ENCODE measurements at places on chromosomes 5 and 9.

GRCh38 chr5:56415356-56415765 lies 182.2 kb upstream of the ANKRD55 start:
- DNase-seq = no peak

DNA sequence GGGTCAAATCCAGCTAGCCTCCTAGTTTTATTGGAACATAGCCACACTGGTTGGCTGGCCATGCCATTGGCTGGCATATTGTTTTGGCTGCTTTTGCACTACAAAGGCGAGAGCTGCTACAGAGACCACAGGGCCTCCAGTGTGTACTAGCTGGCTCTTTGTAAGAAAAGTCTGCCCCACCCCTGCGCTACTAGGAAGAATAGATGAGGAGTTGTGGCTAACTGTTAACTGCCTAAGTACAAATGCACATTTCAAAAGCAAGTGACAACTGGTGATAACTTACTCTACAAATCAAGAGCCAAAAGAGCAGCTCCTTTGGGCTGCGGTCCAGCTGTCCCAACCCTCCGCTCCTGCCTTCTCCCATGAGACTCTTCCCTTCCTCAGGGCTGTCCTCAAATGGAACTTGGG lies 63.9 kb downstream of the SERINC5 start:
- DNase-seq = no peak

DNA sequence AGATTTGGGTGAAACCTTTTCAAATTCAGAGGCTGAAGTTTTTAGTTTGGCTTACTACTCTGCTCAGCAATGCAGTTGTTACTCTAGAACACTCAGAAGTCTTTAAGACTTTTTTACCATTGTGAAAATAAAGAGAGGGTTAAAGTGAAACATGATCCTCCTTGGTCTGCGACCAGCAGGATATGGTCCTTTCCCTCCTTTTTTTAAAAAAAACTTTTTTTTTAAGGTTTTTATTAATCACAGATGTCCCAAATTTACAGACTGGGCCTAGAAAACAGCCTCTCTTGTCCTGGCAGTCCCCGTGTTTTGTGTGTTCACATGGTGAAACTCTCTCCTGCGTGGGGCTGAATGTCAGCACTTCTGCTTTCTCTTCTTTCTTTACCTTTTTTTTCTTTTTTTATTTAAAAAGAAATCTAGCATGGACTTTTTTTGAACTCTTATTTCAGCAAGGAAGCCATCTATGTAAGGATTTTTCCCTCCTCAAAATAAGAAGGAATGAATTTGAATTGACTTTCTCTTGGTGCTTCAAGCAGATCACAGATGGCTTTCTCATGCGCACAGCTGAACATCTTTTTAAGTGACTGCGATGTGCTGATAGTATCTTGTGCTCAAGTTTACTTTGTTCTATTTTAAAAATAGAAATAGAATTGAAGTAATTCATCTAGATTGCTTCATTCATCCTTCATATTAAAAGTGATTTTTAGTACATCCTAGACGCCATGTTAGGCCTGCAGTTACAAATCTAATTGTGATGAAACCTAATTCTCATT lies 128.7 kb upstream of the OTULINL start:
- no peak for DNase-seq

DNA sequence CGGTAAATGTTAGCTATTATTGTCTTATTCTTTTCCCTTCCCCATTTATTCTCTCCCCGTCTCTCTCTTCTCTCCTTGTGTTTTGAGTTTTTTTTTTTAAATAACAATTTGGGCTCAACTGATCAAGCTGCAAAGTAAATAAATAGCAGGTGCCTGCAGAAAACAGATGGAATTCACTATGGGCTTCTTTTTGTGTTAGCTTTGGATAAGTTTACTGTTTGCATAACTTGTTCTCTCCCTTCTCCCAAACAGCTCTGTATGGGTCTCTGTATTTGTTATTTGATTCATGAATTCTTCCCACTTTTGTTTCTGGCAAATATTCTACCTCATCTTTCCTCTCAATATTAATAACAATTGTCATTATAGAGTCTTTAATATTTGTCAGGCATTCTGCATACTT lies 111.8 kb upstream of the ASTN2 start:
- no peak for DNase-seq

DNA sequence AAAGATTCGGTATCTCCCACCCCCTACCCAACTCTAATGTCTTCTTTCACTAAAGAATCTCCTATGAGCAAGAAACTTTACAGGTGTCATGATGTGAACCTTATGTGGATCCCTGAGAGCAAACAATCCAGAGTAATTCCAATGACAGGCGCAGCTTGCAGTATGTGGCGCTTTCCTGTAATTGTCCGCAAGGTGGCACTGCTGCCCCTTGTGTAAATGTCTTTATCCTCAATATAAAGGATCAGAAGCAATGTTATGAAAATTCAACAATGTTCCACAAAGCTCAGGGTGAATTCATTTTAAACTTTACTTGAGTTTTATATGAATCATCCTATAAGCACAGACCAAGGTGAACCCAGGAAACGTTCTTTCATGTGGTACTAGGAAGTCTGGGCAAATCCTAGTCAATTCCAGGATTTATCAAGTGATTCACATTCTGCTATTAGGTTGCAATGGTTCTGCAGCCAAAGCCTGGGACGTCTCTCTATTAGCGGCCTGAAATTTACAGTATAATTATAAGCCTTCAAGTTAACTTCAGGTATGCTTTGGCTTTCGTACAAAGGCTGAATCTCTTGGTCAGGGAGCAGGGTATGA lies 113.7 kb downstream of the TRPM6 start:
- DNase-seq = peak; percentile 38

DNA sequence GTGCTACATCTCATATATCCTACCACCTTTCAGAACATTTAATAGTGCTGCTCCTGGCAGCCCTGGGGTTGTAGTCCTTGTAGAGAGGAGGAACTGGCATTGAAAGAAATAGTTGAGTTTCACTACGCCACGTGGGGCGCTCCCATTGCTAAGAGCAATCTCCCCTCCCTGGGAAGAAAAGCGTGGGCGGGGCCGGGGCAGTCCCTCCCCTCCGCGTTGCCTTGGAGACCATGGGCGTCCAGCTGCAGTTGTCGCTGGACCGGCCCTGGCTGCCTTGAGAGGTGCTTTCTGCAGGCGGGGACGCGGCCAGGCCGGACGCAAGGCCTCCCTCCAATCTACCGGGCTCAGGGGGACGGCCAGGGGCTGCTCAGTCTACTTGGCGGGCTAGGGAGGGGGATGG lies 368 bp upstream of the CCDC180 start:
- DNase-seq = no peak
